ENCODE measurements at places on chromosomes 11 and 22.

GRCh38 chr11:80838153-80838552 is 1397.3 kb upstream of the TENM4 start:
- no peak for DNase-seq

GRCh38 chr11:456533-456932 is 6.5 kb downstream of the PTDSS2 start:
- DNase-seq, result no peak

DNA sequence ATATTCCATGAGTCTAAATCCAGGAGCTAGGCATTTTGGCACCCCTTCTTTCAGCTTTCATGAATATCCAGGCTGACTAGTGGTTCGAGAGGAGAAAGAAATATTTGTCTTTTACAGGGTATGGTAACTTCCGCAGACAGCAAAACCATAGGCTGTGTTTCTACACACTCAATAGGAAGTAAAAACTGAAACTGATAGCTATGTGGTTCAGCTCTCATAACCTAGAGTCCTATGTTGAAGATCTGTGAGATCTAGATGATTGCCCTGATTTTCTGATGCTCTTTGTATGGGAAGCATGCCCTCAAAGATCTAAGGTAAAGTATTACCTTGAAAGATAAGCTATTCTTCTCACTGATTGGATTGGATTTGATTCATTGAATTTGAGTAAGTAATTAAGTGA is 118.3 kb downstream of the CD44 start:
- no peak for DNase-seq

- no peak for DNase-seq
Observed at GRCh38 chr11:91624021-91624420, 600.6 kb upstream of the FAT3 start.

DNA sequence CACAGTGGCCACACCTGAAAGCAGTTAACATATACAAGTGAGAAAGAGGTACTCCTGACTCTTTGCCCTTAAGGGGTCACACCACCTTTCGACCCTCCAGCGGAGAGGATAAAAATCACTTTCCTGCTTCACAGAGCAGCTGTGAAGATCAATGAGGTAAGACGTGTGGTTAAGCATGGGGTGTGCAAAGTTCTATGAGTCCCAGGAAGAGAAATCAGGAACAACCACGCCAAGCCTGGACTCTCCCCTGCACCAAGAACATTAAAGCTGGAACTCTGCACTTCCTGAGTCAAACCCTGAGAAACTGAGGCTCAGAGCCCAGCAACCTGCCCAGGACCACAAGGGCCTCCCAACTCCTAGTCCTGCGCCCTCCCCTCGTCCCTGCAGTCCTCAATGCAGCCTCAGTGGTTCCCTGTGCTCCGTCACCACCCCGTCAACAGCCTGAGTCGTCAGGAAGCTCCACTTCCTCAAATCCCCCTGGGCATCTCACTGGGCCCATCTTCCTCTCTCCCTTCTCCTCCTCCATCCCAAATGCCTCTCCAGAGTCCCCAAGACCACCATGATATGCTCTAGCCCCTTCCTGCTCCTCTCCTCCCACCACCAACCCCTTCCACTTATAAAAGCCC is 17.7 kb downstream of the TNKS1BP1 start:
- no peak for DNase-seq

DNA sequence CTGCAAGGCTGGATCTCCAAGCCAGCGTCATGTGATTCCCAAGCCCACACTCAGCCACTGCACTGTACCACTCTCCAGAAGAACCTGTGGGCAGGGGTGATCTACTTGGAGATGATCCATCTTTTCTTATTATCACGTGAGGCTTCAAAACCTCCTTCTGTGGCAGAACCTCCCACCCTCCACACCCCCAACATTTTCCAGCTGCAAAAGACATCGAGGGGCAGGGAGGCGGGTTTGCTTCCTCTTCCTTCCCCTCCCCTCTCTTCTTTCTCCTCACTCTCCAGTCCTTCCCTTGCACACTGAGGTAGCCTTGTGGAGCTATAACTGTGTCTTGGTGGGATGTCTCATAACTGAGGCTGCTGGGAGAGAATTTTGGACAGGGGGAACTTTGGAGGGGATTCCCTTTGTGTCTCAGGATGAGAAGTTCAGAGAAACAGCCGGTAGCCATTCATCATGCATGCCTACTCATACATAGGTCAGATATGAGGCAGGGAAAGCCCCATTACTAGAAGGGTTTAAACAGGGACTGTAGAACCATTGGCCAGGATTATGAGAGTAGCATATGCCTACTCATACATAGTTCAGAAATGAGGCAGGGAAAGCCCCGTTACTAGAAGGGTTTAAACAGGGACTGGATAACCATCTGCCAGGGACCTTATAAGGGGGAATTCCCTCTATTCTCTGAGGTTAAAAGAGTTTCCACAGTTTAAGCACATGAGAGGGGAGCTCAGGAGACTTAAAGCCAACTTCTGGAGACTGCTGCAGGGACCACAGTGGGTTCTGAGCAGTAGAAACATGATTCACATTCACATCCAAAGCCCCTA is 420.7 kb upstream of the CADM1 start:
- no peak for DNase-seq

- no peak for DNase-seq
Observed at GRCh38 chr11:64485074-64485473, 105.9 kb upstream of the SLC22A12 start.

DNA sequence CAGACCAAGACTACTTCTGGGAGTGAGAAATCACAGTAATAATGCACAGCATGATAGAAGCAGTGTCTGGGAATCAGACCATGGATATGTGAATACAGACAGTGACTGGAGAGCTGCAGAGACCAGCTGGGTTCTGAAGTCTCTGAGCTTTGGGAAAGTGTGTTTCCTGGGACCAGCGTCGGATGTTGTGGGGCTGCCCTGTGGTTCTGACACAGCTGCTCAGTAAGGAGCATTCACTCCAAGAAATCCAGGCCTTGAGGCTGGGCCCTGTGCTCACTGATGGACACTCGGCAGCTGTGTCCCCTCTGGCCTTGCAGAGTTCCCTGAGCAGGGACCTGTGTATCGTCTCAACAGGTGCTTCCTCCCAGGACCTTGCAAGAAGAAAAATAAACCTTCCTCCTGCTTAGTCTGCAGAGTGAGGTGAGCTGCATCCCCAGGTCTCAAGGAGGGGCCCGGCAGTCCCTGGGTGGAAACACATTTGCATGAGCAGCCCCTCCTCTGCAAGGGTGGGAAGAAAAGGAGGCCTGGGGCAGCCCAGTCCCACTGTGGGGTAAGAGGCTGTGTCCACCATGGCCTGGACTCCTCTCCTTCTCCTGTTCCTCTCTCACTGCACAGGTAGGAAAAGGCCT is 107.9 kb downstream of the VPREB1 start:
- DNase-seq, result no peak

- DNase-seq, result no peak
Observed at GRCh38 chr11:102436561-102436960, 16.0 kb downstream of the TMEM123 start.

- no peak for DNase-seq
Observed at GRCh38 chr11:44304091-44305025, 5.6 kb downstream of the ALX4 start.

DNA sequence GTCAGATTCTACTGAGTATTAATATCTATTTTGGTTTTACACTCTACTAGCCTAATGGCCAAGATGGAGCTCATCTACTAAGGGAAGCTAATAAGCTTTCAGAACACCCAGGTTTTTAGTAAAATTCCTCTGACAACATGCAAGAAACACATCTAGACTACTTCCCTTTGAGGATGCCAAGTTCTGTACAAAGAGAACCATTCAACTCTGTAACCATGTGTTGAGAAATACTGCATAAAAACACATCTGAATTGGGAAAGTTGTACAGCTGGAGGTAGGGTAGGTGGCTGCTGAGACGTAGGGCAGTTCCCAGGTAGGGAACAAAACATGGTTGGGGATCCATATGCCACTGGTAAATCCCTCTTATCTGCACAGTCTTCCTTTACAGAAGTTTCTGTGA is 66.2 kb downstream of the SC5D start:
- no peak for DNase-seq

- no peak for DNase-seq
Observed at GRCh38 chr22:17570851-17571631, 7.7 kb downstream of the SLC25A18 start.

DNA sequence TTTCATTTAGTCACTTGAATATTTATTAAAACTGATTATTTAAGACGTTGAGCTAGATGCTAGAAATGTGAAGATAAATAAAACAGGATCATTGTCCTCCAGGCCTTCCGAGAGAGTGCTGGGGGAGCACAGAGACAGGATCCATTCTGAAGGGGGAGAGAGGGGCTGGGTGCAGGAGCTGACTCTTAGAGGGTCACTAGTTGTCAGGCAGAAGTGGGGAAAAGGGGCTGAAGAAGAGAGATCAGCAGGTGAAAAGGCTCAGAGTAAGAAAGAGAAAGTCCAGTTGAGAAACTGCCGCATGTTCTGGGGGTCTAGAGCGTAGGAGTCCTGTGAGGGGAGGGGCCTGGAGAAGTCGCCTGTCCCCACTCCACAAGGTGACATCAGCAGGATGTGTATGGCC is 206.2 kb upstream of the SNX19 start:
- no peak for DNase-seq

DNA sequence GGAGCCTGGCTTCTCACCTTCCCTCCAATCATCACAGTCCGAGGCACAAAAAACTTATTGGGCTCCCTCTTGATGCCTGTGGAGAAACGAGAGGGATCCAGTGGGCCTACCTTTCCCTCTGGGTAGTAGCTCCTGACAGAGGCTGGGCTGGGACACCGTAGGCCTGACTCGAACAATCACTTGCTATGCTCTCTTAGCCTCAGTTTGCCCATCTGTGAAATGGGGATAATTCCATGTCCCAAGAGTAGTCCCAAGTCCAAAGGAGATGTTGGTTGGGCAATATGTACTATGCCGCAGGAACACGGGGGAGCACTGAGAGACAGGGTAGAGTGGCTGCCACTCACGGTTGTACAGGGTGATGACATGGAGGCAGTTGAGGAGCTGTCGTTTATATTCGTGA is 7.6 kb upstream of the RASGRP2 start:
- no peak for DNase-seq

GRCh38 chr11:127470306-127470884 is 469.8 kb upstream of the KIRREL3 start:
- no peak for DNase-seq

DNA sequence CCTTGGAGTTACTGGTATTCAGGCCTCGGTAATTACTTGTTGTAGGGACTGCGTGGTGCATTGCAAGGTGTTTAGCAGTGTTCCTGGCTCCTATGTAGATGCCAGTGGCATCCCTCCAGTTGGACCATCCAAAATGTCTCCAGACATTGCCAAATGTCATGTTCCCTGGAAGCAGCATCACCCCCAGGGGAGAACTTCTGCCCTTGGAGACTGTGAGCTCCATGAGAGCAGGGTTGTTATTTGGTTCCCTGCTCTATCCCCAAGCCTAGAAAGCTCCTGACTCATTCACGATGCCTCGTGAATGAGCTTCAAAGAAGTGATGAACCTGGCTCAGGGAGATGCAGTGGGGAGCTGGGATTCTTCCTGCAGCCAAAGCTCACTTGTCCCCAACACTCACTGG is 4.8 kb upstream of the CD248 start:
- DNase-seq, result no peak

GRCh38 chr22:29831186-29831921 is 6.7 kb downstream of the ASCC2 start:
- no peak for DNase-seq
